Bronchial epithelial cell (primary cell): ENCODE measurements at places on chromosomes 7 and 10.
A peak's percentile ranks its signal among the peaks of the same experiment; 100 is the strongest.

GRCh38 chr7:19121977-19122588 is 4.6 kb upstream of the TWIST1 start:
- DNase-seq: peak; percentile 46

DNA sequence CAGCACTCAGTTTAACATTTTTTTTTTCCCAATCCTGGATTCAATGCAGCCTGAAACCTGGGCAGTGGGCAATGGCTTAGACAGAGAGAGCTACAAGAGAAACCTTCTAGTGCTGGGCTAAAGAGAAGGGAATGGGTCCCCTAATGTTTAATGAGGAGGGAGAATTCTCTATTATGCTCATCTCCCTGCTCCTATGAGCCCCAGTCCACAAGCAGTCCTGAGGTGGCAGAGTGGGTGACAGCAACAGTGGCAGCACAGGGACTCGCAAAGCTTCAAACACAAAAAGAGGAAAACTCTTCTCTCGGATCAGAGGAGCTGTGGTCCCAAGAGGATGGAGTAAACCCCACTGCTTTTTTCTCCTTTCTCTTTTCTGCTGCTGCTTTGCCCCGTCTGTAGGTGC is 36.5 kb downstream of the COBL start:
- DNase-seq: no peak

- peak; percentile 85 for DNase-seq
Measured at GRCh38 chr7:117124591-117125220, 171.4 kb downstream of the ST7 start.

DNA sequence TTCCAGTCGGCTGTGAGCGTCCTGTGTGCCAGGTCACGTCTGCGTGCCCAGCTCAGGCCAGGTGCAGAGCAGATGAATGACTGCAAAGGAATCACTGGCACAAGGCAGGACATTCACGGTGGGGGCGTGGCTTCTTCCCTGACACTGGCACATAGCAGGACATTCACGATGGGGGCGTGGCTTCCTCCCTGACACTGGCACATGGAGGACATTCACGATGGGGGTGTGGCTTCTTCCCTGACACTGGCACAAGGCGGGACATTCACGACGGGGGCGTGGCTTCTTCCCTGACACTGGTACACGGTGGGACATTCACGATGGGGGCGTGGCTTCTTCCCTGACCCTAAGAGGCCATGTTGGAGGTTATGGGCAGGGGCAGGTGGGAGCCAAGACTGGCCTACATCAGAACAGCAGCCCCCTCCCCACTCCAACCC is 64.3 kb downstream of the MYL10 start:
- peak; percentile 33 for DNase-seq

- DNase-seq: no peak
Measured at GRCh38 chr10:74072503-74072902, 74.6 kb downstream of the VCL start.

- no peak for DNase-seq
Measured at GRCh38 chr10:5206799-5207198, 10.2 kb downstream of the AKR1C4 start.

DNA sequence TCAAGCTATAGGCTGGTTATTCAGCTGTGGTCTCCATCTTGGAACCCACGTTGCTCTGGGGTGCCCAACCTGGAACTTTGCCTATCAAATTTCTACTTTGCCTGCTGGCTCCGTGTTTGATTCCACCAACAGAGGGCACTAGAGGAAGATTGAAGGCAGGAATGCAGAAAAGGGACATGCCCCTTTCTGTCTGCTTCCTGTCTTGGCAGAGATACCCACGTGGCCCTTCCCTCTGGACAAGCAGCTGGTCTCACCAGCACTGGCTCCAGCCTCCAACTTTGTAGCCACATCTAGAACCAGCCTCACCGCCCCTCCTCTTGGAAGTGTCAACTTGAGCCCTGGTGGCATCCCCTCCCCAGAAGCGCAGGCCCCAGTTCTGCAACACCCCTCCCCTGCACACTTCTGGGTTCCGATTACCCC is 52.1 kb upstream of the ZNF438 start:
- DNase-seq: peak; percentile 67
